Fibroblast of the aortic adventitia (primary cell): ENCODE measurements at places on chromosomes 11 and 22. TPM values are rescaled to one million over a fixed set of nuclear protein-coding genes. Genes with fewer than 3 reads are reported as not detected.

Gene CFAP68
- 11.3 and 14.9 TPM in 2 replicates for total RNA-seq

Gene MACROD1
- total RNA-seq: 7.6 and 14.5 TPM in 2 replicates

Gene F2
- not detected in 2 replicates for total RNA-seq

Gene CYTH4
- 0.25 and 0.72 TPM in 2 replicates for total RNA-seq

Gene FERMT3
- 7.0 and 7.2 TPM in 2 replicates for total RNA-seq

Gene PTPRCAP
- total RNA-seq: 0.41 and 0.45 TPM in 2 replicates

Gene MPZL3
- 0.41 and 0.45 TPM in 2 replicates for total RNA-seq

Gene LRRC74B
- not detected in 2 replicates for total RNA-seq

DNA sequence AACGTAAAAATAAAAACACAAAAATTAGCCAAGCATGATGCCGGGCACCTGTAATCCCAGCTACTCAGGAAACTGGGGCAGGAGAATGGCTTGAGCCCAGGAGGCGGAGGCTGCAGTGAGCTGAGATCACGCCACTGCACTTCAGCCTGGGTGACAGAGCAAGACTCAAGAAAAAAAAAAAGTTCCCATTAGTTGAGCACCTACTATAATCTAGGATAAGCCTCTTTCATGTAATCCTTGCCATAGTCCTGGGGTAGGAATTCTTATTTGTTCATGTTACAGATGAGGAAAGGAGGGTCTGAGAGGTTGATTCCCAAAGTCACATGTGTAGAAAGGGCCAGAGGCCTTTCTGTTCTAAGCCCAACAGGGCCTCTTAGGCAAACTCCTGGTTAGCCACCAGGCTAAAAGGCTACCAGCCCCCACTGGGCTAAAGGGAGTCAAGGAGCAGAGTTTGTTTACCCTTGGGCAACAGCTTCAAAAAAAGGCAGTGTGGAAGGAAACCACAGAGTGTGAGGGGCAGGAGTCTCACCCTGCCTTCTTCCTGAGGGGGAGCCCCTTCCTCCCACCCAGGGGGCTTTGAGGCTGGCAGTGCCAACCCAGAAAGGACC, 21.6 kb upstream of the CSNK1E start:
- no peak for DNase-seq

- no peak for DNase-seq
Measured at GRCh38 chr22:17380359-17381087, 11.3 kb downstream of the CECR2 start.

- DNase-seq: peak; percentile 16
Measured at GRCh38 chr22:30694171-30694639, 469 bp upstream of the OSBP2 start.

GRCh38 chr11:37946155-37946766, 1348.2 kb upstream of the RAG2 start:
- DNase-seq: peak; percentile 41

GRCh38 chr22:48342732-48343131, 1484.9 kb downstream of the BRD1 start:
- DNase-seq: no peak

DNA sequence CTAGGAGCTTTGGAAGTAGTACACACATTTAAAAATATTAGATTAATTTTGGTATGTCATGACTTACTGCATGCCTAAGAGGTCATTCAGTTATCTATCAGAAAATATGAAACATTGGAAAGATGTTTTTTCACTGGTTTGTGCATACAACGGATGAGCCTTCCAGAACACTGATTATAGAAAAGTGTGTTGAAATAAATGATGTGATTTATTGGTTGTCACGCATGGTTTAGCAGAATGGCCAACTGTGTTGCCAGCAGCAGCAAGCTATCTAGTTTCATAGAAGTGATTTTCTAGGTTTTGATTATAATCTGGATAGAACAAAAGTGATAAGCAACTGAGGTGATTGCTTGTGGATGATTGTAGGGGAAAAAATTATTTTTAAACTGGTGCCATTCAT, 53.6 kb downstream of the DDX10 start:
- no peak for DNase-seq

DNA sequence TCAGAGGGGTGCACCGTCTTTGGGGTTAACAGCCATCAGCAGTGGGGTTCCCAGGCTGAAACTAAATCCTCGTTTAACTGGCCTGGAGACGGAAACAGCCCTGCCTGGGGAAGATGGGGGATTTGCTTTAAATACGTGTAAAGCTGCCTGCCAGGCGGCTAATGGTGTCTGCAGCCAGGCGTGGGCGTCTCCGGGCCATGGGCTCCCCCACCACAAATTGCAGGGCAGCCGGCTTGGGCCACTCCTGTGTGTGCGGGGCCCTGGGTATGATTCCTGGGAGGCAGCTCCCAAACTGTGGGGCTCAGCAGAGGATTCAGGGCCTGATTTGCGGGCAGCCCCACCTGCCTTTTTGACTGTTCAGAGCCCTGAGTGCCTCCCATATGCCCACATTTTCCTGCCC, 110.5 kb downstream of the KCNQ1 start:
- no peak for DNase-seq

DNA sequence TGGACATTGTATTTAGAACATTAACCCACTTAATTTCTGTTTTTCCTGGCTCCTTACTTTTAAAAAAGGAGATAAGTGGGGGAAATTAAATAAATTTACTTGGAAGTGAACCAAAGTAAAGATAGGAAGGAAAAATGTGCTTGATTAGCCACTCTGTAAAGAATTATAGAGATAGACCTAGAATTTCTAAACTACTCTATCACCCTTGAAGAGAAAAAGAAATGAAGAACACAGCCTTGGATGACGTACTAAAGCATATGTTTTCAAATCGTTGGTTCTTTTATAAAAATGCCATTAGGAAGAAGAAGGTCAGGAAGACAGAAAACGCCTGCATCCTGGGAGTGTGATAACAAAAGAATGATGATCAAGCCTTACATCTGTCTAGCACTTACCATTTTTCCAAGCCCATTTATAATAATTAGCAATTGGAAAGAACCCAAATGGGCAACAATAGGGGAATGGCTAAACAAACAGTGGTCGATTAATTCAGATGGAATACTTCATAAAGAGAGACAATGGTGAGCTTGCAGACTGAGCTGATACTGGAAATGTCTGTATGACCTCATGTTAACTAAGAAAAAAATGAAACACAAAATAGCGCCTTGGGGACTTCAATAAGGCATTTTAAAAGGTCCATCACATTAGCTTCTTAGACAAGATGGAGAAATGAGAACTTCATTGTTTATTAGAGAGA, 81.0 kb upstream of the LRRC55 start:
- DNase-seq: no peak

DNA sequence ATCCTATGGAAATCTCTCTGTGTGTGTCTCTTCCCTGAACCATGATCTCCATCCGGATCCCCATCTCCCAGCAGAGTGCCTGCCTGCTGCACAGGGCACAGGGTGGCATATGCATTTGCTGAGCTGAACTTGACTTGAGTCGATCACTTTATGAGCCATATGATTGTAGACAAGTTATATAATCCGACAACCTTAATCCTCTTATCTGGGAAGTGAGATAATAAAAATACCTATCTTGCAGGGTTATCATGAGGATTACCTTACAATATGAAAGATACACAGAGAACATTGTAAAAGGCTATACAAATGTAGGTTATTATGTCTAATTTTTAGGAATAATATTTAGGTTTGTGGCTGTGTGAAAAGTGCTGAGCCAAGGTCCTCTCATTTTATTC, 124.5 kb downstream of the ST3GAL4 start:
- DNase-seq: no peak

DNA sequence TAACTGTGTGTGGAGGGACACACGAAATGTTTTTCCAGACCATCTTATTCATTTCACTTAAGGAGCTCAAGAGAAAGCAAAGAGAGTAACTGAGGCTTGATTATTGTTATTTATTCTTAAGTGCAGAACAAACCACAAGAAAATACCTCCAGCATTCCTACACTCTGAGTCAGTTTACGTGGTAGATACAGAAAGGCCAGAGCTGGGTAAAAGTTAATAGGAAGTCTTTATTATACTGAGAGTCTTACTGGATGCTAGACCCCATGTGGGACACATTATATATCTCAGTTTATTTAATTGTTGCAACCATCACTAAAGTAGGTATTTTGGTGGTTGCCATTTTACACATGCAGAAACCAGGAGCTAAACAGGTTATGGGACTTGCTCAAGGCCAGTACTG, 261.4 kb upstream of the POU2AF2 start:
- DNase-seq: peak; percentile 74

- peak; percentile 5 for DNase-seq
Measured at GRCh38 chr11:114195981-114196731, 100.0 kb upstream of the NNMT start.

- peak; percentile 82 for DNase-seq
Measured at GRCh38 chr22:26679003-26679629, 21.7 kb downstream of the MIAT start.

DNA sequence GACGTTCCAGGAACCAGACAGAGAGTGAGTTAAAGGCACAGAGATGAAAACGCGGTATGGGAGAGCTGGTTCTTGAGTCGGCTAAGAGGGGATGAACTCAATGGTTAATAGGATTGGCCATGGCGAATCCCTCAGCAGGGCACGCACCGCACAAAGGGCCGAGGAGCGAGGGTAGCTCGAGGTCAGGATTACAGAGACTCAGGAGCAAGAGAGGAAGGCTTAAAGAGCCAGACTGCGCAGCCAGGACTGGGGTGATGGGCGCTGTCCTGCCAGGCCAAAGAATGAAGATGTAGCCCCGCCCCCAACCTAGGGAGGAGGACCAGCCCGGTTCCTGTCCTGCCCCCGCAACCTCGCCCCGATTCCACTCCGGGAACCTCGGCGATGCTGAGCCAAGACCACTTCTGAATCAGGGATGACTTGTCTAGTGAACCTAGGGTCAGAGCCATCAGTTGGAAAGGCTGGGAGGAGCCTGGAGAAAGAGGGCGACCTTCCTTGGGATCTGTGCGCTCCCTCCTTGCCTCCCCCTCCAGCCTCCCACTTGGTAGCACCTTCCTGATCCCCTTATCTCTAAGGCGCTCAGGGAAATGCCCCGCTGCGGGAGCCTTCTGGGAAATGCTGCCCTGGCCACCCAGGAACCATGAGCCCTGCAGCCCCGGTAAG, at the start of gene PLEKHB1:
PLEKHB1 (plus strand) TSS at position 610 of the 660 bp plus-strand sequence; CDS start at position 638, 28 bp downstream.
- DNase-seq: no peak

DNA sequence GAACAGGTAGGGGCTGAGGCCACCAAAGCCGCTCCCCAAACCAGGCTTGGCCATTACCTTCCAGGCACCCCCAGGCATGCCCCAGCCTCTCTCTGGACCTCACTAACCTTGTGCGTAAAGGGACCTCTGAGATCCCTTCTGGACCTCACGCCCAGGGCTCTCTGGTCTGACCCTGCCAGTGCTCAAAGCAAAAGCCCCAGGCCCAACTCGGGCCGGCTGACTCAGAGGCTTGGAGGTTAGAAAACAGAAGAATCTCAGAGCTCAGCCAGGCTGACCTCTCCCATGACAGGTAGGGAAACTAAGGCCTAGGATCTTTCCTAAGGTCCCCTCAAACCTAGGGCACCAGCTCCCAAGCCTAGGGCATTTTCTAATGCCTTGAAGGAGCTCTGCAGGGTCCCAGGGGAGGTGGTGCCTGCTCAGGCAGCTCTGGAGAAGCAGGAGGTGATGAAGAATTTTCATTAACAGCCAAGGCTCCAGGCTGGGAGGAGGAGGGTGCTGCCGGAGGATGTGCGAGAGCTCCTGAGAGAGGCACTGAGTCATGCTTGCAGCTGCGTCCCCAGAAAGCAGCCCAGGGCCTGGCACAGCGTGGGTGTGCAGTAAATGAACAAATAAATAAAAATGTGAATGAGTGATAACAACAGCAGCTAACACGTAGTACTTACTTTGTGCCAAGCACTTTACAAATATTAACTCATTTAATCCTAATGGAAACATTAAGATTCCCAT, 25.6 kb downstream of the ARRB1 start:
- DNase-seq: peak; percentile 88

- no peak for DNase-seq
Measured at GRCh38 chr11:1732418-1733008, 17.9 kb downstream of the IFITM10 start.

GRCh38 chr11:113091481-113091780, 130.2 kb downstream of the NCAM1 start:
- no peak for DNase-seq

DNA sequence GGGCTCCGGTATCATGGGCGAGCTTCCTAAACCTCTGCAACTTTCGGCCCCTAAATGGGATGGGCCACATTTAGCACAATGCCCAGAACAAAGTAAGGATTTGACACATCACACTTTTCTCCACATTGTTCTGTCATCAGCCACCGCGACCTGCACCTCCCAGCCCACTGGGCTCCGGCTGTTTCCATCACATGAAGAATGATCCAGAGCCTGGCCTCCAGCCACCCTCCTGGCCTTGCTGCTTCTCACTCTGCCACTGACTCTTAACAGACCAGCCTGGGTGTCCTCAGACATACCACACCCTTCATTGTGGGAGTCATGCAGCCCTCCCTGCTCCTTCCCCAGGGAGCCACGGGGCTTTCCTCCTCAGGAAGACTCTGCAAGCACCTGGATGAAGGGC, 113.7 kb downstream of the IGLL1 start:
- DNase-seq: no peak

DNA sequence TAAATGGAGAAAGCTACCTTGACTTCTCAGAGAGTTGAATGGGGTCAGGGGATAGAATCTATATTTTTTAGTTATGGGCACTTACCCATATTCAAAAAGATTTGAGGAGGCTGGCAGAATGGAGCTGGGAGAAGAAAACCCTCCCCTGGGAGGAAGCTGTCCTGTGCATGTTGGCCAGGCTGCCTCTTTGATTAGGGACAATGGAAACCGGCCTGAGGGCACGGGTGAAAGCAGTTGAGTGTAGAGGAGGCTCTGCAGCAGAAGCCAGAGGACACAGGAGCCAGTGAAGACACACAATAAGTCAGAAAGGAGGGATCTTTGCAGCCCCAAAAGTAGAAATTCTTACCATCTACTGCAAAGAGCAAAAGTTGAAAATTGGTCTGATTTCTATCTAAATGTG, 66.6 kb upstream of the B3GAT1 start:
- DNase-seq: no peak

GRCh38 chr11:47004595-47005033, 68.1 kb downstream of the CSTPP1 start:
- peak; percentile 98 for DNase-seq

DNA sequence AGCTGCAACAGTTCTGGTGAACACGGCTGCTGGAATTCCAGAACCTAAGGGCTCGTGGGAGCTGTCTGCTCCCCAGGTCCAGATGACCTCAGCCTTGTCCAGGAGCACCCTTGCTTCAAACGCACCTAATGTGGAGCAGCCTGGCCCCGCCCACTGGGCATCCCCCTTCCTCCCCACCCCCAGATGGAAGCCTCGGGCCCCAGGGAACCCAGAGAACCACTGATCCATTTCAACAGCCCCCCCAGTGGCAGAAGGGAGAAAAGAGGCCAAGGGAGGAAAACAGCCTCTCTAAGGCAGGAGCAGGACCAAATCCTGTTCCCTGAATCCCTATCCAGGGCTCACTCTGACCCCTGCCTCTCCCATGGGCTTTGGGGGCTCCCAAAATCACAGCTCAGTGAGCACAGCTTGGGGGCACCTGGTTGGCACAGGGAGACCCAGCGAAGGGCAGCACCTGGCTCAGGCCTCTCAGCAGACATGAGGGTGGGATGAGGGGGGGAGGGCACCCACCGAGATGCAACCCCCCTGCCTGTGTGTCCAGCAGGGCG, 1.2 kb downstream of the CYTH4 start:
- DNase-seq: no peak
